ENCODE measurements at places on chromosomes 2 and 18.

DNA sequence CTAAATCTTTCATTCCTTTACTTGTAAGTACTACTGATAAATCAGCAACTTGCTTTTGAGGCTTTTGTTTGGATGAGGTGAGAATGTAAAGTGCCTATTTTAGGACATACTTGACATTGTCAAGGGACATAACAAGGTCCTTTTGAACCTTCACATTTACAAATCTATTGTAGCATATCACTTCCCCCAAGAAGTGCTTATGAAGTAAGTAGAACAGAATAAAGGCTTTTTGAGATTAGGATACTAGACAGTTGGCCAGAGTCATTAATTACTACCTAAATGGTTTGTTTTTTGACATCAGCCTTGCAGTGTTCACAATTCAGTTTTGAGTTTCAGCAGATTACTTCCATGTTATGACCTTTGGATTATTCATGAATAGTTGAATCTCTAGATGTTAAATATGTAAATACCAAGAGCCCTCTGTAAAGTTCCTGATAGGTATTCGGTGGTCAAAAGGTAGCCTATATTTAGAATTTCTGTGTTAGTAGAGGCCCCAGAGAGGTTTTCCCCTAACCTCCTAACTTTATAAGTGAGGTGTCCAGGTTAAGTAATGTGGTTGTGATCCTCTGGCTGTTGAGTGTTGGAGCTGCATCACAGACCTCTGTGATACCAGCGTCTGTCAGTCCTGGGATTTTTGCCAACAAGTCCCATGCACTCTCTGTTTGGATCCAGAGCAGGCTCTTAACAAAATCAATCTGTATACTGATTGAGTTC, 67.2 kb downstream of the LCLAT1 start:
- no peak for DNase-seq

GRCh38 chr2:43461453-43462073, 134.3 kb downstream of the THADA start:
- no peak for DNase-seq

DNA sequence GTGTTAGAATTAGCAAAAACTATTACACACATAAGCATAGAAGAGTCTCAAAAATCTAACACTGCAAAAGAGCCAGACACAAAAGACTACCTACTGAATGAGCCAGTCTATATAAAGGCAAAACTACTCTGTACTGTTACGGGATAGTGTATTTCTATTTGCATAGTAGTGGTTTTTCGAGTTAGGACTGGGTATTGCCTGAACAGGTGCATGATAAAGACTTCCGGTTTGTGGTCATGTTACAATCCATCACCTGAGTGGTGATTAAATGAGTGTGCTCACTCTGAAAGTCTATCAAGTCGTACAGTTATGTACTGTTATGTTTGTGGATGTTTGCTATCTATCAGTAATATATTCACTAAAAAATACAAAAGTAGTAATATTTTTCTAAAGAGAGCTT, 523.3 kb upstream of the SYT4 start:
- no peak for DNase-seq

DNA sequence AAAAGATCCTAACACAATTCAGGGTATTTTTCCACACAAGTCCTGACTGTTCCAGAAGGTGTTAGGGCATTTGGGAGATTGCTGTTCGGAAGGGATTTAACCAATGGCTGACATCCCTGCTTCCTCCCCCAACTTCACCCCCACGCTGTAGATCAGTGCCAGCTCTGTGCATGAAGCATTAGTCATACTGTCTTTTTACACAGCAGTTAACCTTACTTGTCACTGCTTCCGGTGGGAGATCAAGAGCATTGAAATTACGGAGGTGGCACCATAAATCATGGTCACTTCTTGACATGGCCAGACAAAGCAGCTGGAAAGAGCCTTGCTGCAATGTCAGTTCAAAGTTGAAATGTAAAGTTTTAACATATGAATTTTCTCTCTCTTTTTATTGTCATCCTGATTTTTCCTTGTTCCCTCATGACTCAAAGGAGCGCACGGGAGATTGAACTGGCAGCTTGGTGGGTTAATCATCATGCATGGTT, 70.2 kb downstream of the HRH4 start:
- DNase-seq: no peak

GRCh38 chr2:180742801-180743200, 237.6 kb upstream of the UBE2E3 start:
- no peak for DNase-seq

DNA sequence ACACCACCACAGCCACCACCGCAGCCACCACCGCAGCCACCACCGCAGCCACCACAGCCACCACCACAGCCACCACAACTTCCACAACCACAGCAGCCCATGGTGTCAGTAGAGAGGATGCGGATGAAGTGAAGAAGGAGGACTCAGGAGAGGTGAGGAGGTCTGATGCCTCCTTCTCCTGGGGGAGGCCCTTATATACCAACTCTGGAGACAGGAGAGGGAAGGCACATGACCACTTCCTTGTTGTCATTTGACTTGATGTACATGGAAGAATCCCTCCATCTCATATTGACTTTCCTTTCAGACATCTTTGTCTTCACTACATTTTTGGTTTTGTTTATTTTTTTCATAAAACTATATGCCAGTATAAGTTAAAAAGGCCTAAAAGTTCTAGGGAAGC, at the start of gene SCYGR3:
TSS of gene SCYGR3 (minus strand) at position 101 of the 400 bp plus-strand sequence. CDS start at position 101, 0 bp downstream.
- DNase-seq: no peak

DNA sequence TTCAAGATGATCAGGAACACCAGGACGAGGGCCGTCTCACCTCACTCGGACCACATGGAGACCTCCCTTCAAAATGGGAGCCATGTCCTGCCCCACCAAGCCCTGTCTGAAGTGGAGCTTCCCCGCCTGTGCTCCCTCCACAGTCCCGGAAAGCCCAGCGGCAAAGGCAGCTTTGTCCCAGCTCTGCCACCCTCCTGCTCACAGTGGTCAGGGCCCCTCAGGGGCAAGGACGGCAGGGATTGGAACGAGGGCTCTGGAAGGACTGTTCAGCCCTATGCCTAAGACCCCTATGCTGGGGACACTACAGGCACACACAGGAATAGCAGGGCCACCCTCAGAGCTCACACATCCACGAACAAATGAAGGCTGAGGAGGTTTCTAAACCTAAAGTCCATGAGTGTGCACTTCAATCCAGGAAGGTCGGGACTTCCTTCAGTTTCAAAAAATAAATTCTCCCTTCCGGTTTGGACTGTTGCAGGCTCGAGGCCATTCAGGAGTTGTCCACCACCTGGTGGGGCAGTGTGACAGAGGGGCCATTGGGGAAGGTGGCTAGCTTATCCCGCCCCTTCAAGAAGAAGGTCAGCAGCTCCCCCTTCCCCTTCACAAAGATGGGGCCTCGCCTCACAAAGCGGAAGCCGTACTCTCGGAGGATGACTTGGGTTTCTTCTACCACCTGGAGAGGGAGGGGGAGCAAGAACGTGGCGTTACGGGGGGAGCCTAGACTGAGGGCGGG, 26.4 kb downstream of the CENPO start:
- no peak for DNase-seq

DNA sequence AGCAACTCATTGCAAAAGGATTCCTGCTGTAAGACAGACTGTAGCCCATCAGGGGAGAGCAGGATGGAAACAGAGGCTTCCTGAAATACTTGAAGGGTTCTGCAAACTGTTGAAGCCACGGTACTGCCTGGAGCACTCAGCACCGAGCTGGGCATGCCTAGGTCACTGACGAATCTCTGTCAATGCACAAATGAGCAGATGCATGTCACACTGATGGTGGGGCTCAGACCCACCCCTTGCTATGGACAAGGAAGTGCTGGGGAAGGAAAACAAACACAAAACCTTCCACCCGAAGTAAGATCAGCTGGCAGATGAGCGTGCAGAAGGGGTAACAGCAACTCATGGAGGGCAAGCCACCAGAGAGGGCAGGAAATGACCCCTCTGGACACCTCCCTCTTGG, 136.7 kb downstream of the BCL2 start:
- DNase-seq: no peak

- no peak for DNase-seq
Observed at GRCh38 chr2:14932285-14932684, 299.8 kb downstream of the LRATD1 start.

- no peak for DNase-seq
Observed at GRCh38 chr2:74249406-74250122, 51.1 kb downstream of the MTHFD2 start.

- no peak for DNase-seq
Observed at GRCh38 chr18:25192065-25192464, 159.9 kb downstream of the ZNF521 start.

DNA sequence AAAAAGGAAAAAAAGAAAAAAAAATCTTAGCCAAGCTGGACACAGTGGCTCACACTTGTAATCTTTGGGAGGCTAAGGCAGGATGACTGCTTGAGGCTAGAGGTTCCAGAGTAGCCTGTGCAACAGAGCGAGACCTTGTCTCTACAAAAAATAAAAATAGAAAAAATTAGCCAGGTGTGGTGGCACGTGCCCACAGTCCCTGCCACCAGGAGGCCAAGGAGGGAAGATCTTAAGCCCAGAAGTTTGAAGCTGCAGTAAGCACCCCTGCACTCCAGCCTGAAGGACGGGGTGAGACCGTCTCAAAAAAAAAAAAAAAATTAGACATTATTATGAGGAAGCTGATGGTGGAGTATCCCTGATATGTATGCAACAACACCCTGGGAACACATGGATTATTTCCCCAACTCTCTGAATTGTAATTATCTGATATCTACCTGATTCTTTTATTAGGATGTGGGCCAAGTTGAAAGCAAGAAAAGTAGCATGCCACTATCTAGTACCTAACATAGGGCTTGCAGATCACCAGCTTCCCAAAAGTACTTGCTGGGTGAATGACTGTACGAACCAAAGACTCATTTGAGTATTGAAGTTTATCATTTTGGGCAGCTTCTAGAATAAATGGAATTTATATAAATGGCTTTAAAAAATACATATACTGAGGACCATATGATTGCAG, 140.9 kb downstream of the TCF4 start:
- DNase-seq: no peak

DNA sequence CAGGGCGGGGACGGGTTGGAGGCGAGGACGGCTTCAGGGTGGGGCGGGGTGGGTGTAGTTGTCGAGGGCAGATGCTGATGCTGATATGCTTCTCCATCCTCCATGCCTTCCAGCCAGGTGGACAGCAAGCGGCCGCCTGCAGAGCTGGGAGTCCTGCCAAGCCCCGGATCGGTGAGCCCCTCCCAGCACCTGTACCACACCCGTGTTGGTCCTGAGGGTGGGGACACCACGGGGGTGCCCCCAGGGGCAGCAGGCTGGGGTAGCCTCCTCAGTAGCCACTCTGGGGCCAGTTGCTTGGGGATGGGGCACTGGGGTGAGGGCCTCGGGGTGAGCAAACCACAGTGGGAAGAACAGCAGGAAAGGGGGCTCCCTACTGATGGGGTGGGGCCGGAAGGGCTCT, 2.6 kb downstream of the ANO7 start:
- no peak for DNase-seq

DNA sequence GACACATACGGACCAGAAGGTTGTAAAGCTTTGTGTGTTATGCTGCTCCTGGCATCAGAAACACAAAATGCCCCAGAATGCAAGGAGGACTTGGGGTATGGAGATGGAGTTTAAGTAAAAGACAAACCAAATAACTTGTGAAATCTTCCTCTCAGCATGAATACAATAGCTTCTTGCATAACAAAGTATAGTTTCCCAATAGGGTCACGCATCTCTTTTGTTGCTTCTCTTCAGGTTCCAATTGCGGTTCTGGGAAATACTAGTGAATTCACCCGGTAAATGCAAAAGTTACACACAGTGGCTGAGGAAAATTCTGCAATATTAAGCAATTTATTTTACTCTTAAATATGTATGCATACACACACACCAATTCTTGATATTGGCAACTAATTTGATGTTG, 339.2 kb upstream of the EPHA4 start:
- DNase-seq: no peak

DNA sequence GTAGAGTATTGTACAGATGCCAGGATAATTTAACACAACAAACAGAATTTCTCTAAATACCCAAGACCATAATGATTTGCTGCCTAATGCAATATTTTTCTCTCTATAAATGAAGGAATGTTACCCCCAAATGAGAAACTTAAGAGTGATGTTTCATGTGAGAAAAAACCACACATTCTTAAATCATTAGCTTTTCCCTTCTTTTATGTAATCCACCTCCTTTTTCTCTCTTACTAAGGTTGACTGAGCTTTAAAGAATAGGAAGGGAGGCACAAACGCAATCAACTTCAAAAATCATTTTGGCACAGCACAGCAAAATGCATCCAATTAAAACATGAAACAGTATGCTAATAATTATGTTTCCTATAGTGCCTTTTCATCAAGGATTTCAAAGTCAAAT, 698.1 kb upstream of the CDH2 start:
- DNase-seq: no peak

GRCh38 chr2:195608768-195609454, 48.1 kb upstream of the SLC39A10 start:
- no peak for DNase-seq

DNA sequence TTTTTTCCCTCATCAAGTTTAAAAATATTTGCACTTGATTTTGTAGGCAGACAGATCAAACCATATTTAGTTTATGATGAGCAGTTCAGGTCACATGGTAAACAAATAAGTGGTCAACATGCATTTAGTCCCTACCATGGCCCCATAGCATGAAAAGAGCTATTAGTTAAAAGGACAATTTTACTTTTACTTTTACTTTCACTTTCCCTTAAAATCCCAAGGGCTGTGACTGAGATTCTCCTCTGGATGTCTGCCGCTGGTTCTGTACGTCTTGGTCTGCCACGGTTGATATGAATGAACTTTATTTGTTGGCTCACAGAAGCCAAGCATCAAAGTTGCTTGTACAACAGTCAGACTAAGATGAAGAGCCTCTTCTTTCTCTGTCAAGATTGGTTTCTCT, 626.2 kb upstream of the CDH7 start:
- DNase-seq: no peak

DNA sequence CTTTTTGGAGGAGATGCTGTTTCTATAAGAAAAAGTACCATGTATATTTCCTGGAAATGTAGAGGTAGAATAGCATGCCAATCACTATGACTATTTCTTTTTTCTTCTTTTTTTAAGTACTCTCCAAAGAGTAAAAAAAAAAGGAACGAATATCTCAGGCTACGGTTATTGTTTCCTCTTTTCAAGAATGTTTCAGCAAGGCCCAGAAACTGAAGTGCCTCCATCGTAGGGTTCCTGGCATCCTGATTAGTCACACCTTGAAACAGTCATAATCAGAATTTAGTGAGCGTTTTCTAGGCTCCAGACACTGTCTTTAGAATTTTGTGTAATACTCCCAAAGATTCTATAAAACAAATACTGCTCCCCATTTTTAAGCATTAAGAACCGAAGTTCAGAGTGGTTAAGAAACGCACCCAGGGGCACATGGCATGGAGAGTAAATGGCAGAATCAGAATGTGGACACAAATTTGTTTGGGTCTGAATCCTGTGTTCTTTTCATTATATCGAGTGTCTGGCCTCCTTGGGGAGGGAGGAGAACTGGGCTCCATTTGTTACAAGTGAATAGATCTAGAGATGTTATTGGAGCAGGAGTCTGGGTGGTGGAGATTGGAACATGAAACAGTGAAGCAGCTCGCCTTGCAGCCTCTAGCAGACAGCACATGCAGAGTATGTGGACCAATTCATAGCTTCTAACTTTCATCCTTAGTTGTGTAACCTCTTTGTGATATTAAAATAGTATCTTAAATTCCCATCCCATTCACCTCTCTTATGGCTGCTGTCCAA, 26.7 kb downstream of the ZEB2 start:
- DNase-seq: no peak

GRCh38 chr2:210363876-210364275, 48.9 kb upstream of the MYL1 start:
- no peak for DNase-seq
